A549 (cell line): ENCODE measurements at places on chromosomes 12 and 14. TPM values are rescaled to one million over a fixed set of nuclear protein-coding genes. Genes with fewer than 3 reads are reported as not detected.

- no peak for DNase-seq
These were observed 129.4 kb downstream of the PPM1H start for GRCh38 chr12:62805517-62805916.

C3AR1 gene
- not detected in 3 replicates for polyA plus RNA-seq

STAT6 gene
- 52.9 to 59.0 TPM (median 58.4 TPM) in 3 replicates for polyA plus RNA-seq

DNA sequence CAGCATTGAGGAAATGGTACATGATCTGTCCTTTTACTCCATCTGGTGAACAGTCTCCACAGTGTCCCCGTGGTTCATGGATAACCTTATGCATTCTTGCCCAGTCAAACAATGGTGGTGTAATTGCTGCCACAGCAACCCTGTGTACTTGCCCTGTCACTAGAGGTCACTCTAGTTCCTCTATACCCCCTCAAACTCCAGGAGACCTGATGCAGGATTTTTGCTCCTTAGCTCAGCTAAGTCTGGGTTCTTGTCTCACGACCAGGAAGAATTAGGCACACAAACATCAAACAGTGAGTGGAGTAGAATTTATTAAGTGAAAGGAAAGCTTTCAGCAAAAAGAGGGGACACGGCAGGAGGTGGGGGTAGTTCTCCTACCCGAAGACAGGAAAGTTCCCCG is 24.7 kb upstream of the EEA1 start:
- DNase-seq = no peak

DNA sequence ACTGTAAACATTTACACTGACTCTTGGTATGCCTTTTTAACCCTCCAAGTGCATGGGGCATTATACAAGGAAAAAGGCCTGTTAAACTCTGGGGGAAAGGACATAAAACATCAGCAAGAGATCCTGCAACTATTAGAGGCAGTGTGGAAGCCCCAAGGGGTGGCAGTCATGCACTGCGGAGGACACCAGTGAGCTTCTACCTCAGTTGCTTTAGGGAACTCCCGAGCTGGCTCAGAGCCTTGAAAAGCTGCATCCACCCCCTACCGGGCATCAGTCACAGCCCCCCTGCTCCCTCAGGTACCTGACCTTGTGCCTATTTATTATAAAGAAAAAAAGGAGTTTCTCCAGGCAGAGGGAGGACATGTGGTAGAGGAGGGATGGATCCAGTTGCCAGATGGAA is 695.6 kb upstream of the LMO3 start:
- DNase-seq = no peak

- no peak for DNase-seq
These were observed 1.8 kb downstream of the SMIM41 start for GRCh38 chr12:52081263-52081733.

GRCh38 chr12:118327391-118327790 is 45.3 kb downstream of the TAOK3 start:
- no peak for DNase-seq

- DNase-seq = no peak
These were observed 107.2 kb downstream of the DUSP6 start for GRCh38 chr12:89245090-89245489.

GRCh38 chr12:99476956-99477355 is 170.6 kb upstream of the GARIN6 start:
- no peak for DNase-seq

DNA sequence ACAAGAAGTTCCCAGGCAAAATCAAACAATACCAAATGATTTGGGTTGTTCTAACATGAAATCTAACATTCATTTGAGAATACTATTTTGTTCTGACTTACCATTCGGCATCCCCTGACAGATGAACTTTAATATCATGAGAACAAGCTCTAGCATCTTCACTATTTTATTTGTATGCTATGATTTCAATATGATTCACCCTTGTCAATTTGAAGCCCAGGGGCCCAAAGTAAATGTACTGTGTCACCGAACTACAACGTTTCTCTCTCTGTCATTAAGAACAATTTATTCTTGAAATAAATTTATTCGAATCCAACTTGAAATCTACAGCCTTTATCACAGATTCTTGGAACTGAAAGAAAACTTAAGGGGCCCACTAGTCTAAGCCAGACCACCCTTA is 146.2 kb upstream of the RASSF8 start:
- no peak for DNase-seq

- DNase-seq = no peak
These were observed 65.6 kb downstream of the TESC start for GRCh38 chr12:117033382-117034221.

GRCh38 chr14:96351986-96352385 is 11.2 kb downstream of the ATG2B start:
- DNase-seq = no peak

SIX1 gene
- polyA plus RNA-seq = 5.4 to 7.2 TPM (median 6.4 TPM) in 3 replicates

DNA sequence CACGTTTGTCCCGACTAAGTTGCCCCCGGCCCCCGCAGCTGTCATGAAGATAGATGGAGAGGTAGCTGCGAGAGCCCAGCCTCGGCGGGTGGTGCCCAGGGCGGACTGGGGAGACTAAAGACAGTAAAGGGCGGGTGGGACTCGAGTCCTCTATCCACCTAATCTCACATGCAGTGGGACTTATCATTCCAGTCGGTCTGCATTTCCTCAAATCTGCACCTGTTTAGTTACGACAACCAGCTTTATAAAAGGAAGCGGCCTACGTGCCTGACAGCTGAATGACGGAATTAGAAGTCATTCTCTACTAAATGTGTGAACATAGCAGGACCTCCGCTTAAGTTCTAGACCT is 109.8 kb upstream of the EGLN3 start:
- DNase-seq = no peak

HOXC13 gene
- polyA plus RNA-seq = 6.5 to 9.3 TPM (median 7.5 TPM) in 3 replicates

DNA sequence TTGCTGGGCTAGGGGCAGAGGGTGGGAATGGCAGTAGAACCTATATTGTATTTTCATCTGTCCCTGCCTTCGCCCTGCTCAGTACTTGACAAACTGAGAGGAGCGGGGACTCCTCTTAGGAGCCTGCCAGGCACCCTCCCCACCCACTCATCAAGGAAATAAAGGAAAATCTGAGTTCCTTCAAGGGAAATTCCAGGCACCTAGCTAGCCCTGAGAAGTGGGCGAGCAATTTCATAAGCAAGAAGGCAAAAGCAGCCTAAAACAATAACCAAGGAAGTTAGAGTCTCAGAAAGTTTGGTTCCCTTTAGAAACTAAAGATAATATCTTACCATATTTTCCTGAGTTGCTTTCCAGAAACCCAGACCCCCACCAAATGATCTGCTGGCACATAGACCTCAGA is 10.6 kb upstream of the PLEKHD1 start:
- no peak for DNase-seq

- DNase-seq = peak; percentile 59
These were observed 112.1 kb upstream of the FRMD6 start for GRCh38 chr14:51539571-51540037.

- no peak for DNase-seq
These were observed 32.8 kb downstream of the ARHGAP5 start for GRCh38 chr14:32109676-32110547.

PDE3A gene
- 6.0 to 7.6 TPM (median 7.3 TPM) in 3 replicates for polyA plus RNA-seq

LRFN5 gene
- polyA plus RNA-seq = not detected in 3 replicates

AQP6 gene
- 0.04 to 0.21 TPM in 2 of 3 replicates, not detected in the other for polyA plus RNA-seq

GRCh38 chr12:51889216-51890132 is 1.6 kb downstream of the ANKRD33 start:
- DNase-seq = no peak

KRT77 gene
- polyA plus RNA-seq = not detected in 3 replicates

DNA sequence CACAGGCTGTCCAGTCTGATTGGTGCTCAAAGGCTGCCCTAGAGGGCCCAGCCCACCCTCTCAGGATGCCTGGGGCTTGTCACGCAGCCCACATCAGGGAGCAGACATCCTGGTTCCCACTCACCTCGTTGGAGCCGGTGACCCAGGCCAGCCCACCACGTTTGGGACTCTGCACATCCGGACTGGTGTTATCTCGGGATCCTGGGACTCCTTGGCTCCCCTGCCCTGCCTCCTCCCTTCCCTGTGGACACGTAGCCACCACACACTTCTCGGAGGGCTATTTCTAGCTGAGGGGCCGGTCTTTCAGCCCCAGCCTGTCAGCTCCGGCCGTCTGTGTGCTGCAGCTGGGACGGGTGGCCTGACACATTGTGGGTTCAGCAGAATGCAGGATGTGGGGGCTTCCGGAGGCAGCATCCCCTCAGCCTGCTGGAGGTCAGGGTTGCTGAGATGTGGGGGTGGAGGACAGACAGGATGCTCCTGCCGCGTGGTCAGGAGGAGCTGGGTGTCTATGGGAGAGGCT is 12.8 kb upstream of the FGF23 start:
- DNase-seq = no peak
